NCI-H2081 (cell line): ENCODE measurements at places on chromosomes 13 and 19.

DNA sequence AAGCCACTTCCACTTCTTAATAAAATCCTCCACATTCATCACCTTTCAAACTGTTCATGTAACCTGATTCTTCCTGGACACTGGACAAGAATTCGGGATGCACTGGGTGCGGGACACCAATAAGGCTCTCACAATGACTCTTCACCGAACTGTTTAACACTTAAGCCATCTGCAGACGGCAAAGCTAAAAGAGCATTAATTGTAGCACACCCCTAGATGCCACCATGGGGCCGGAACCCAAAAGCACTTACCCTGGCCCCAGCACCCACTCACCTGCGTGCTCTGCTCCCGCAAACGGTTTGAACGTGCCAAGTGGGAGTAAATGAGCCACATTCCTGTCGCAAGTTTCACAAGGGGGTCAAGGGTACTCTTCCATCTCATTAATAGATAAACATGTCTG lies 254.3 kb upstream of the PRR20A start:
- DNase-seq: peak; percentile 72

DNA sequence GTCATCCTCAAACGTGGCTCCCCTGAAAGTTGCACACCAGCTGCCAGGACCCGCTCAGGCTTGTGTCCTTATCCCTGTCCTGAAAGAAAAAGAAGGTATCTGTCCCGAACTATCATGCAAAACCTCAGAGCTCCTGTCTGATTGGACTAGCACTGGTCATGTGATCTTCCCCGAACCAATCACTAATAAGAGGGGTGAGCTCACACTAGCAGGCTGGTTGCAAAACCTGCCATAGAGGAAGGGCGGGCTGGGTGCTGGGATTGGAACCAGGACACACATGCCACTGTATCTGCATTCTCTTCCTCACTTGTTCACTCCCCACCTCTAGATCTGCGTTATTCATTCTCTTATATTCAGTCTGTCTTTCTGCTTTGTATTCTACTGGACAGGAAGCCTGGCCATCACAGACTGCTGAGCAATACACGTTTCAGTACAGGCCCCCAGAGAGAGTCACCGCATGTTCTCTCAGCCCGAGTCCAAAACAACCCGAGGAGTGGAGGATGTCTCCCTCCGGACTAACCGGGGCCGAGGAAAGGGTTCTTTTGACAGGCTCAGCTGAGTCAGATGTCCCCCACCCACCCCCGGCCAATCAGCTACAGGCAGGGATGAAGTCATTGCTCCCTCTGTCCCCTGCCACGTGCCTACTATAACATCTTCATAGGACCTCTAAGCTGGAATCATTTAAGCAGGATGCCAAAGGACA lies 97.7 kb downstream of the SIPA1L3 start:
- DNase-seq: peak; percentile 91

DNA sequence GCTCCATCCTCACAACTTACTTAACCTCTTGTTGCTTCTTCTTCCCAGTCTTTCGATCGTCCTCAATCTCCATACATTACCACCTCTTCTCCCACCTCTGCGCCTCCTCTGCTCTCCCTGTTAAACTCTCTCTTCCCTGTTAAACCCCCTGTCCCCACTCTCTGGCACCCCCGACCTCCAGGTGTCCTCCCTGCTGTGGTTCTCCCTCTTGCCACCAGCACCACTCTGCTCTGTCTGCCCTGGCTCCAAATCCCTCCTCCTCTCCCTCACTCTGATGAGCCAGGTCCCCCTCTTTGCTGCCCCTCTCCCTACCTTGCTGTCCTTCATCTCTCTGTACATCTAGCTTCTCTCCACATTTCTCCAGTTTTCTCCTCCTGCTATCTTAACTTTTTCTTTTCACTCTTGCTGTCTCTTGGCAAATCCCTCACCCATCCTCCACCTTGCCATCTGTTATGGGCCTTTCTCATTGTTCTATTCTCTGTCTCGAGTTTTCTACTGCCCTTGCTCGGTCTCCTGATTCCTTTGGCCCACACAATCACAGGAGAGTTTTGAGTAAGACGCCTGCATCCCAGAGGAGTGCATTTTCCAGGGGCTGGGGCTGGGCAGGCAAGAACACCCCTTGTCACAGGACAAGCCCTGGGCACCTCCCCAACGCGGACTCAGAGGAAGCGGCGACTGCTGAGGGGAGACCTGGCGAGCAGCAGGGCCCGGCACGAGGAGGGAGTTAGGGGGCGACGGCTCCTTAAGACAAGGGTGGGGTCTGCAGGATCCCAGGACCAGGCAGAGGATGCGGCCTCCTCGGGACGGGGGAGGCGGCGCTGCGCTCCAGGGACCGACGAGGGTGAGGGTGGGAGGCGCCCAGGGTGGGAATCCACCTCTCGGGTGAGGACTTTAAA lies 21.4 kb upstream of the ERVV-1 start:
- no peak for DNase-seq

DNA sequence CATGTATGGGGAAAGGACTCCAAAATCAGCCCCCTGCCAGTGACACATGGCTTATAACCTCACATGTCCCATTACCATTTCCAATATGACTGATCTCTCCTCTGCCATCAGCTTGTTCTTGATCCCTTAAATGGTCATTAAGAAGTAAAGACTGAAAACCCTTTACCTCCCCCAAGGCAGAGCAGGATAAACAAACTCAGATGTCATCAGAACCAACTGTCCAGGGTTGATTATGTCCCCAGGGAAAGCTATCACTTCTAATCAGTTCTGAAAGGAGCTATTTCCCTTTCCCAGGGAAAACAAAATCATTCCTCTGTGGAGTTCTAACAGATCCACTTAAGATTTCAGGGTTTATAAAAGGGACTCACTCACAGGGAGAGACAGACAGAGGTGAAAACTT lies 350.9 kb downstream of the SUCLA2 start:
- DNase-seq: no peak

DNA sequence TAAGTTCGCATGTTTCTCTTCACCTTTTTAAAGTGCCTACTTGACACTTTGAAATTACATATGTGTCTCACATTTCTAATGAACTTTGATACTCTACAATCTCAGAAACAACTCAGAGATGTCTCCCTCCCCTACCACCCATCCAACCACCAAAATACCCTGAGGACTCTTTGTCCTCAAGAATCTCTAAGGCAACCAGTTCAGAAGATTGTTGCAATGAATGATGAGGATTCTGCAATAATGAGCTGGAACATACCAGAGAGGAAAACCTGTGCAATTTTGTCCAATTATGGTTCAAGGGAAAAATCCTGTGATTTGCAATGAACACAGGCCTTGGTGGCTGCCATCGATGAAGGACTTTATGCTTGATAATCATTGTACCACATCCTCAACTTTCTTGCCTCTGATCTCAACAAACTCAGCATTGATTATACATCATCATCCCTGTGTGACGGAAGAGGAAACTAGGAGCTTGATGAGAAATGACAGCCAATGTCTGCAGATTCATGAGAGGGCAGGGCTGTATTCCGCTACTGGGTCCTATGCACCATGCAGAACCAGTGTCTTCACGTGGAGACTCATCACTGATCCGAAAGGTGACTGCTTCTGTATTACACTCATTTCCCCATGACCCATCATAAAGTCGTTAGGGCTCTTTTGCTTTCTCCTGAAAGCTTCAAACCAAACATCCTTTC lies 1.1 kb downstream of the FPR1 start:
- no peak for DNase-seq

GRCh38 chr19:920051-920864 lies 3.1 kb downstream of the KISS1R start:
- DNase-seq: peak; percentile 87

GRCh38 chr19:33382006-33382405 lies 8.5 kb downstream of the CEBPG start:
- DNase-seq: peak; percentile 0

DNA sequence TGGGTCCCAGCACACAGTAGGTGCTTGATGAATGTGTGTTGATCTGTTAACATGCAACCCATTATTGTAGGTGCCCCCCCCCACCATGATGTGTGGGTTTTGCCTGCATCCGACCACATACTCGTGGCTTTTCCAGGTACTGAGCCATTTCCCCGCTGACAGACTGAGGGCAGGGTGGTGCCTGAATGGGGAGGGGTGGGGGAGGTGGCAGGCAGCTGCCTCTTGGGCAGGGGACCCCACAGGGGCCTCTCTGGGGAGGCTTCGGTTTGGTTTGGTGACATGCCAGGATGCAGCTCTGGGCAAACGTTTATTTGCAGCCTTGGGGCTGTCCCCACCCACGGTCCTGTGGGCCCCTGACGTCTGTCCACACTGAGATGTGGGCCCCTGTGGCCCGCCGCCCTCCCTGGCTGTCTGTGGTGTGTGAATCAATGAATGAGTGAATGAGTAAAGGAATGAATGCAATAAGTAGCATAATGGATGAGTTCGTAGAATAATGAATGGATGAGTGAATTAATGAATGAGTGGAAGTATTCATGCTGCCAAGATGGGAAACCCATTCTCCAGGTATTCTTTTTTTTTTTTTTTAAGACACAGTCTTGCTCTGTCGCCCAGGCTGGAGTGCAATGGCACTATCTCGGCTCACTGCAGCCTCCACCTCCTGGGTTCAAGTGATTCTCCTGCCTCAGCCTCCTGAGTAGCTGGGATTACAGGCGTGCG lies 9.0 kb upstream of the JUND start:
- DNase-seq: no peak

DNA sequence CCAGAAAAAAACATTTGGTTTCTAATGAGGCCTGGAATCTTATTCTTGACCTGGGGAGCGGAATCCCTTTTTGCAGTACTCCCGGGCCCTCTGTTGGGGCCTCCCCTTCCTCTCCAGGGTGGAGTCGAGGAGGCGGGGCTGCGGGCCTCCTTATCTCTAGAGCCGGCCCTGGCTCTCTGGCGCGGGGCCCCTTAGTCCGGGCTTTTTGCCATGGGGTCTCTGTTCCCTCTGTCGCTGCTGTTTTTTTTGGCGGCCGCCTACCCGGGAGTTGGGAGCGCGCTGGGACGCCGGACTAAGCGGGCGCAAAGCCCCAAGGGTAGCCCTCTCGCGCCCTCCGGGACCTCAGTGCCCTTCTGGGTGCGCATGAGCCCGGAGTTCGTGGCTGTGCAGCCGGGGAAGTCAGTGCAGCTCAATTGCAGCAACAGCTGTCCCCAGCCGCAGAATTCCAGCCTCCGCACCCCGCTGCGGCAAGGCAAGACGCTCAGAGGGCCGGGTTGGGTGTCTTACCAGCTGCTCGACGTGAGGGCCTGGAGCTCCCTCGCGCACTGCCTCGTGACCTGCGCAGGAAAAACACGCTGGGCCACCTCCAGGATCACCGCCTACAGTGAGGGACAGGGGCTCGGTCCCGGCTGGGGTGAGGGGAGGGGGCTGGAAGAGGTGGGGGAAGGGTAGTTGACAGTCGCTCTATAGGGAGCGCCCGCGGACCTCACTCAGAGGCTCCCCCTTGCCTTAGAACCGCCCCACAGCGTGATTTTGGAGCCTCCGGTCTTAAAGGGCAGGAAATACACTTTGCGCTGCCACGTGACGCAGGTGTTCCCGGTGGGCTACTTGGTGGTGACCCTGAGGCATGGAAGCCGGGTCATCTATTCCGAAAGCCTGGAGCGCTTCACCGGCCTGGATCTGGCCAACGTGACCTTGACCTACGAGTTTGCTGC lies at the start of gene ICAM4:
Gene ICAM4, plus strand, starts transcription at position 153 of the 935 bp plus-strand sequence. Its CDS starts 58 bp downstream, at position 211.
- no peak for DNase-seq

DNA sequence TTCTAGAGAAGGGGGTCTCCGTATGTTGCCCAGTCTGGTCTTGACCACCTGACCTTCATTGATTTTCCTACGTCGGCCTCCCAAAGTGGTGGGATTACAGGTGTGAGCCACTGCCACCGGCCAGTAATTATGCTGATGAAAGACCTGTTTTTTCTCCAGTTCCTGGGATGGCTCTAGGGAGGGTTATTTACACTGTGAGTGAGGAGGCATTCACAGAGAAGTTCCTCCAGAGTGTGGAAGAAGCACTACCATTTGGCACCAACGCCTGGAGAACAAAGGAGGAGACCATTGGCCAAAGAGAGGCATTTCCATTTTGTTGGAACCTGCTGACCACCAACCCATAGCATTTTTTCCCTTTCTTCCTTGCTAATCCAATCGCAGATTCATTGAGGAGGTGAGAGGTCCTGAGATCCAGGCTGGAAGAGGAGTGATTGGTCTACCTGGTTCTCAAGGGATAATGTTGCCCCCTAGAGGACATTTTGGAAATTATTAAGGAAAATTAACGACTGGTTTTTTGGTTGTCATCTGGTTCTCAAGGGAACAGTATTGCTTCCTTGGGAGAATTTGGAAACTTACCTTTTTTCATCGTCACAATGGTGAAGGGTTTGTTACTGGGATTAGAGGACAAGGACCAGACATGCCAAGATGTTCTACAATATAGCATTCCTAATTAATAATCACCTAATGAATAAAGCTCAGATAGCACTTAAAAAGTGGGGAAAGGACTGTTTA lies 5.5 kb upstream of the SAE1 start:
- DNase-seq: peak; percentile 78

DNA sequence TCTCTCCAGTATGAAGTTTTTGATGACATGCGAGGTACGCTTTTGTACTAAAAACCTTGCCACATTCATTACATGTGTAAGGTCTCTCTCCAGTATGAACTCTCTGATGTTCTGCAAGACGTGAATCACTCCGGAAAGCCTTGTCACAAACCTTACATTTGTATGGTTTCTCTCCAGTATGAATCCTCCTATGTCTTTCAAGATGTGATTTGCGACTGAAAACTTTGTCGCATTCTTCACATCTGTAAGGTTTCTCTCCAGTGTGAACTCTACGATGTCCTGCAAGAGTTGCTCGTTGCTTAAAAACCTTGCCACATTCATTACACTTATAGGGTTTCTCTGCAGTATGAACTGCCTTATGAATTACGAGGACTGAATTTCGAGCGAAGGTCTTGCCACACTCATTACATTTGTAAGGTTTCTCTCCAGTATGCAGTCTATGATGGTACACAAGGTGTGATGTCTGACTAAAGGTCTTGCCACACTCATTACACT lies 16.5 kb downstream of the ZNF320 start:
- DNase-seq: no peak

GRCh38 chr13:111961236-111961635 lies 105.7 kb upstream of the SOX1 start:
- no peak for DNase-seq

DNA sequence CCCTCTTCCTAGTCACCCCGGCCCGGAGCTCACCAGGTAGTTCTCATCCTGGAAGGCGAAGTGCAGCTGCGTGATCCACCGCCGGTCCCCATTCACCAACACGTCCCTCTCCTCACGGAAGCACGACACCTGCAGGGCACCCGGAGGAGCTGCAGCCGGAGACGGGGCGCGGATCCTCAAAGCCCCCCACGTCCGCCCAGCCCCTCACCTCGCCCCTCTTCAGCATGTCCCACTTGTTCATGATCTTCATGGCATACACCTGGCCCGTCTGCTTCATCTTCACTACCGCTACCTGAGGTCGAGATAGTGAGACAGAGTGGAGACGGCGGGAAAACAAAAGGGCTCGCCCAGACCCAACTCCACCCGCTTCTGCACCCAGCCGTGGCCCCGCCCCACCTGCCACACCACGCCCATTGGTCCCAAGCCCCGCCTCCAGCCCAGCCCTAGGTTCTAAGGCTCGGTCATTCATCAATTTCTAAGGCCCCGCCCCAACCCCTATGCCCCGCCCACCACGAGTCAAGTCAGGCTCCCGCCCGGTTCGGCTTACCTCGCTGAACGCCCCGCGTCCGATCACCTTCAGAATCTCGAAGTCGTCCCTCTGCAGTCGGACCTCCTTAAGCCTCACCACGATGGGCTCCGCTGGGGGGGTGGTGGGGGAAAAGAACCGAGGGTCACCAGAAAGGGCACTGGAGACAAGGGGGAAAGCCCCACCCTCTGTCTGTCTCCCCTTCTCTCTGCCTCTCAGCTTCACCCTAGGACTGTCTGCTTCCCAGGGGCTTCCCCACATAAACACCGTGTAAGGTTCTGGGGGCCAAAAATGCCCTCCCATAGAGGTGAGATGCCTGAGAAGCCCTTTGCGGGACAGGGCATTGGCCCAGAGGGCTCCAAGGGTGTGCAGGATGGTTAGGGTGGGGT lies 2.8 kb downstream of the DMPK start:
- peak; percentile 92 for DNase-seq
